D721Med (cell line): ENCODE measurements at places on chromosomes 13 and 19.

DNA sequence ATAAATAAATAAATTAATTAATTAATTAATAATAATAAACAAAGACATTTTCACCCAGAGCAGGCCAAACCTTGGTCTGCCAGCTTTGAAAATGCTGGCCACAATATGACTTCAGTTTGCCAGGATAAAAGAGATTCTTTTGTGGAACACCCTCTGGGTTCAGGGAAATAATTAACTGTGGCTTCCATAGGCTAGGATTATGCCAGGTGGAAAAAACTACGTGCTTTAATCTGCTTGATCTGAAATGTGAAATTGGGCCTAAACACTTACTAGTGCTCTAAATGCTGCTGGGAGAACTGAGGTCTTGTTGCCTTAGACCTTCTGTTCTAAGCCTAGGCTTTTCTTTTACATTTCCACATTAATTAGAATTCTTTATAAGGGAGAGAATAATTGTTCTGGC lies 650.0 kb downstream of the DIAPH3 start:
- no peak for DNase-seq

DNA sequence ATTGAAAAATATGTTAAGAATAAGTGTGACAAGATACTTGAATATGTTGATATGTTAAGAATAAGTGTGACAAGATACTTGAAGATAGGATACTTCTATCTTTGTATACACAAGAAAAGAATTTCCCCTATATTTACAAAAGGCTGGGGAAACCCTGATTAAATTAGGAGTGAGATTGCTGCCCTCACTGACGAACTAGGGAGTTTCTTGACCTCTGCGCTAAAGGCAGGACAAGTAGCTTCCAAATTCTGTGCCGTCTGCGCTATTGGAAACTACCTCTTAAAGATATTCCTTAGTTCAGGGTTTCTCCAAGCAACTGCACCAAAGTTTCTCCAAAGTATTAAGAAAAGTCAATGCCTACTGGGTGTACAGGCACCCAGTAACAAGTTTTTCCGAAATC lies 730 bp downstream of the ZNF260 start:
- DNase-seq, result no peak

DNA sequence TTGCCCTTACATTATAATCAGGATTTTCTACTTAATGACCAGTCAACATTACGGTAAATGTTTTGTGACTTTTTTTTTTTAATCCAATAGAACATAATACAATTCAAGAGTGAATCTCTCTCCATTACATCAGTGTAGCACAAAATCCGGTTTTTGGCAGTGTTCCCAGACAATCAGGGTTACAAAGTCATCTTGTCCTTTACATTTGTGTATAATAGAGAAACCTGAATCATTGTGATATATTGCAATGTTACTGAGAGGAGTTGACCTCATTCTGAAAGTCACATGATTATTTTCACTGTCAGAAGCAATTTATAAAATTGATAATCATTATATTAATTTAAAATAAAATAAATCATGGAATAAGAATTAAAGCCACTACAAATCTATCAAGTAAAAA lies 1346.0 kb upstream of the SPRY2 start:
- no peak for DNase-seq

GRCh38 chr13:80160110-80160509 lies 180.8 kb downstream of the SPRY2 start:
- no peak for DNase-seq

- DNase-seq, result no peak
Measured at GRCh38 chr19:13150931-13151604, 857 bp downstream of the IER2 start.

- no peak for DNase-seq
Measured at GRCh38 chr19:41863209-41863931, 3.3 kb downstream of the RPS19 start.

GRCh38 chr19:9130965-9131364 lies 4.2 kb upstream of the OR7G3 start:
- no peak for DNase-seq
